ENCODE measurements at places on chromosomes 7 and 10. TPM values are rescaled to one million over a fixed set of nuclear protein-coding genes. Genes with fewer than 3 reads are reported as not detected.
A peak's percentile ranks its signal among the peaks of the same experiment; 100 is the strongest.

DNA sequence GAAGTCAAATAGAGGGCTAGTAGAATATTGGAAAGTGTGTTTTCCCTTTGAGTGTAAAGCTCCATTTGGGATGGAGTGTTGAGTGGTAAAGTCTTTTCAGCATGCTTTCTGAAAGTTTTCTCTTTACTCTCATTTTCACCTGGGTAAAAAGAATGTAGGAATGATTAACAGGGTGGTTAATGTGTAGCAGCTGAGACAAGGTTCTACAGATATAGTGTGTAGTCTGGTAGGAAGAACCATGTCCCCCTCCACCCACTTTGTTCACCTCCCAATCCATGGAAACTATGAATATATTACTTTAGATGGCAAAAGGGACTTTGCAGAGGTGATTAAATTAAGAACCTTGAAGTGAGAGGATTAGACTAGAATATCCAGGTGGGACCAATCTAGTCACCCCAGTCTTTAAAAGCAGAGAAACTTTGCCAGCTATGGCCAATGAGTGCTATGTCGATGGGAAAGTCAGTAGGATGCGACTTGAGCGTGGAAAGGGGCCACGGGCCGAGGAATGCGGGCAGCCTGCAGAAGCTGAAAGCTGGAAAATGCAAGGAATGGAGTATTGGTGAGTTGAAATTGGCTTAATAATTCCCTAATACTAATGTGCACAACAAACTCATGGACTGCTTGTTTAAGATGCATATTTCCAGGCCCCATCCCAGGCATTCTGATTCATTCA, 166.3 kb upstream of the AHR start:
- DNase-seq = no peak

DNA sequence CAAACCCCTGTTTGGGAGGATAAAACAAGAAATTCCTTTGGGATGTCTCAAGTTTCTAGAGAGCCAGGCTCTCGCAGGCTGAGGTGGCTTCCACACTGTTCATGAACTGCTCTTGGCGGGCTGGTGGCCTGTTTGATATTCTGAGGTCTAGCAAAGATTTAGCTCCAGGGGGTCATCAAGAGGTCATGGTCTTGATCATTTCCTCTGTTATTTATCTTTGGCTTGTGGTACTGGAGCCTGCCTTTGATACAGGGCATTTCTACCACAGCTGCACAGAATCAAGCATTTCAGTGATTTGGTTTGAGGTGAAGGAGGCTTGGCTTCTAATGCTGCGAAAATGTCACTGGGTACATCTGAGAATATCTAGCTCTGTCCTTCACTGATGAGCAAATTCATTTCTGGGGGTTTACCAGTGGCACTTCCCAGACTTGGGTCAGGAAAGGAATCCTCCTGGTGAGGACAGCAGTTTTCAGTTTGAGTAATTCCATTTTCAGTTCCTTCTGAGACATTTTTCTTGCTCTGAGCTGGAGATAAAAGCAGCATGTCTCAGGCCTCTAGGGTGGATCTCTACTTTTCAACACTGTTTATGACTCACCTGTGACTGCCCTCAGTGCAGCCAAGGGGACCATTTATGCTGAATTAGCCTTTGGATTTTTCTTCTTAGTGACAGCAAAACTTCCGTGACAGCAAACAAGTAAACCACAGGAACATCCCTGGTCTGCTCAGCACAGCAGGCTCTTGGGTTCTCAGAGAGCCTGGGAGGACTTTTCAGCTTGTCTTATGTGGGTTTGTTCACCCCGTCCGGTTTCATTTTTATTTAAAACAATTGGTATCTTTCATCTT, 312.0 kb downstream of the RNLS start:
- no peak for DNase-seq

DNA sequence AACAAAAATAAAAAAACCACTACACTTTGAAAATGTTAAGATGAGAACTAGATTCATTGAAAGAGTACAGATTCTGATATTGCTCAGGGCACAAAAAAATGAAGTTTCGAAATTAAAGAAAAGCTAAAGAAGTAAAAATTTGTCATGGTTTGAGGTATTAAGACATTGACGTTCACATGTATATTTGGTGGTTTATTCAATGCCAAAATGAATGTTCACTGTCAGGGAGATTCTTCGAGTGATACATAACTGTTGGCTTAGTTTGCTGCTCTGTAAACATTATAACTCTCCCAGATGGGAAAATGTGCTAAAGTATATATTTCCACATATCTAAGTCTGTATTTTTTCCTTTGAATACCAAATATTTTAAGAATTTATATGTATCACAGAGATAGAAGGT, 345.0 kb downstream of the SEMA3D start:
- peak; percentile 11 for DNase-seq

DNA sequence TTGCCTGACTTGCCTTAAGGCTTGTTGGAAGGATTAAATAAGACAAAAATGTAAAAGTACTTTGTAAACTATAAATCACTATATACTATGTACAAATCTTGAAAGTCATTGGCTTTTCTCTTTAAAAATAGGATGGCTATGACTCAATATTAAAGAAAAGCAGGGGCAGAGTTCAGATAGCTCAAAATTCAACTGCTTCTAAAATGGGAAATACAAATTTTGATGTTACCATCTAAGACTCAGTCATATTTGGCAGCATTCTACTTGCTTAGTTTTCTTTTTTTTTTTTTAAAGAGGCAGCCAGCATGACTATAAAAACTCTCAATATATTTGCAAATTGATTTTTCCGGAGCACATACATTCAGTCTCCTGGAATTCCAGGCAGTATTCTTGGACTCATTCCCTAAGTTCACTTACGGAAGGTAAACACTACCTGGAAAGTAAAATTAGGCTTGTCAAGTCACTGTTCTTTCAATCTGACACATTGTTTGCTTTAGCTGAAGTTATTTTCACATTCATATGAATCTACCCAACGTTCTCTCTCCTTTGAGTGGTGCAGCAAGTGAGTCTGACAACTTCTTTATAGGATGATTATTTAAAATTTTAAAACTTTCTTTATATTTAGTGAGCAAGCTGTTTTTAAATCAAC, 133.8 kb upstream of the CCDC6 start:
- no peak for DNase-seq

DNA sequence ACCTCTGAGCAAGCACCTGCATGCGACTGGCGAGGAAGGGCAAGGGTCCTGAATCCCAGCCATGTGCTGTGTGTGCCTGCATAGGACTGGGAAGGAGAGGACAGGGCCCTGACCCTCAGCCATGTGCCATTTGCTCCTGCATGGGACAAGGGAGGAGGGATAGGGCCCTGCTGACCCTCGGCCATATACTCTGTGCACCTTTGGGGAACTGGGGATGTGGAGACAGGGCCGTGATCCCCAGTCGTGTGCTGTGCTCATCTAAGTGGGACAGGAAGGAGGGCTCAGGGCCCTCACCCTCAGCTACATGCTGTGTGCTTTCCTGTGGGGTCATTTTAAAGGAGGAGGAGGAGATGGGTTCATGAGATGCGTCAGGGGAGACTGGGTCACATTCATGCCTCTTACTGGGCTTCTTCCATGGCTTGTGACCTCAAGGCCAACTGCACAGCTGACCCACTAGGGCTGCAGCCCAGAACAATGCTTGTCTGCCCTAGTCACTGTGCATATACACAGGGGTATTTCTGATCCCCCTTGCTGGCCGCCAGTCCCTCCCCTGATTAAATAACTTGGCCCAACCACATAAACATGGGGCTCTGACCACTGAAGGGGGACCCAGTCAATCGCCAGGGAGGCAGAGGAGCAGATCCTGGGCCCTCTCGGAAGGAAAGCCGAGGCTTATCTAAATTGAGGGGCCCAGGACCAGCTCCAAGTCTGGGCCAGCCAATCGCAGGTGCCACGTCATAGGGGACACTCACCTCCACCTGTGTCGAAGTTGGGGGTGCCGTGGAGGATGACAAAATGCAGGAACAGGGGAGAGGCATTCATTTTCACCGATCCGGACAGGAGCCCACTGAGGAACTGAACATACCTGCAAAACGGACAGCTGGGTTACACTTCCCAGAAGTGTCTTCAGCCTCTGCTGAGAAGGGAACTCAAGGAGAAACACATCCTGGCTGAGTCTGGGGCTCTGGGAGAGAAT, 167.3 kb downstream of the TNS3 start:
- DNase-seq = no peak

DNA sequence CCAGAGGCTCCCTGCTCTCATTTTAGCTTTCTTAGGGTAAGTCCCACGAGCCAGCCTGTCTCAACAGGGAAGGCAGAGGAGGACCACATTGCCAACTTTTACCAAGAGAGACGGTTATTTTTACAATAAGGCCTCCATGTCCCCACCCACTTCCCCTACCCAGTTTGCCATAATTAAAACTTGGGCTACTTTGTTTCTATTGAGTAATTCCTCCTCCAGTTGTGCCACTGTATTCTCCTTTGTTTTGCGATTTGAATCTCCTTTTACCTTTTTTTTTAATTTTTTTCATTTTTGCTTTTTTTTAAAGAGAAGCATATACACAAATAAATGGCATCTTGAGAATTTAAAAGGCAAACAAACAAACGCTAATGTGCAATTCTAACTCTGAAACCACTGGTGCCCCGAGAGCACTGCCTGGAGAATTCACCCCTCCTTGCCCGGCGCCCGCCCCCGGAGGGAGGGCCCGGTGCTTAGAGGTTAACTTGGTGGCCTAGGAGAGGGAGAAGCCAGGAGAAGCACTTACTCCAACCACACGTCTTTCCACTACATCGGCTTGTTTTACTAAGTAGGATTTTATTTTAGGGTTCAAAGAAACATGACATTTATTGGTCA, 282.3 kb downstream of the USP6NL start:
- no peak for DNase-seq

GRCh38 chr10:114575417-114576131, 82.5 kb downstream of the ABLIM1 start:
- no peak for DNase-seq

DNA sequence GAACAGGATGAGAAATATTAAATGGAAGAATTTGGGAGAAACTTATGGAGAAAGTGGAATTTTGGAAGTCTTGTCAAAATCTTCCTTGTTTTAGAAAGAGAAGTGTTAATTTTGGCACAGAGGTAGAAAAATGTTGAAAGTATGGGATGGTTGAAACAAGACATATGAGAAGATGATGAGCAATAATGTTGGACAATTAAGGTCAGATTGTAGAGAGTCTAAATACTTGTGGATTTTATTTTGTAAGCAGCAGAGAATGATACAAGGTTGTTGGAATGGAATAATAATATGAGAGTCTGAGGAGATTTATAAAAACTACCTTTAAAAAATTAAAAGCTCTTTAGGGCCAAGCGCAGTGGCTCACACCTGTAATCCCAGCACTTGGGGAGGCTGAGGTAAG, 34.6 kb downstream of the PHTF2 start:
- no peak for DNase-seq

Gene TEX36
- polyA plus RNA-seq = not detected

Gene SCIN
- not detected for polyA plus RNA-seq

Gene CYP3A5
- polyA plus RNA-seq = 0.21 TPM

All from AG04450 (cell line).